ENCODE measurements at places on chromosomes 5 and 9. TPM values are rescaled to one million over a fixed set of nuclear protein-coding genes. Genes with fewer than 3 reads are reported as not detected.

DNA sequence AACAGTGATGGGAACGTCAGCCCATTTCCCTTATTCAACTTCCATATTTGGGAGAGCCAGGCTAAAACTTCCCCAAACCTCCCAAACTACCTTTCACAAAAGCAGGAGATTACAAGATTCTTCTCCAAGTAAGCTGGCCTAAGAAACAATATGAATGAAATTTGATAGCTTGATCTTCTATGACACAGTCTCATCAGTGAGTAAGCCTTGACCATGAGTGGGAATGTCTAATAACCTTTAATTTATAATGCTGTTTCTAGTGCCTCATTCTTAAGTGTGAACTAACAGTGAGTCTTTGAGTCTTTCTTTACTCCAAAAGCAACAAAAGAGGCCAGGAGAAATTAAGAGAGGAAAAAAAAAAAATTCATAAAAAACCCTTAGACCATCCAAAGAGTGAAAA is 1379.9 kb downstream of the EFNA5 start:
- no peaks in the 10 kb centered on the region for H3K36me3 ChIP-seq
- no peaks in the 10 kb centered on the region for H3K27me3 ChIP-seq
- no peak overlapping the region for H3K4me3 ChIP-seq
- H3K4me1 ChIP-seq, result no peaks in the 10 kb centered on the region
- DNase-seq, result no peak

GRCh38 chr5:178458140-178458539 is 132.1 kb downstream of the COL23A1 start:
- no peaks in the 10 kb centered on the region for H3K36me3 ChIP-seq
- no peaks in the 10 kb centered on the region for H3K4me1 ChIP-seq
- H3K4me3 ChIP-seq, result no peak overlapping the region
- no peaks in the 10 kb centered on the region for H3K27me3 ChIP-seq

DNA sequence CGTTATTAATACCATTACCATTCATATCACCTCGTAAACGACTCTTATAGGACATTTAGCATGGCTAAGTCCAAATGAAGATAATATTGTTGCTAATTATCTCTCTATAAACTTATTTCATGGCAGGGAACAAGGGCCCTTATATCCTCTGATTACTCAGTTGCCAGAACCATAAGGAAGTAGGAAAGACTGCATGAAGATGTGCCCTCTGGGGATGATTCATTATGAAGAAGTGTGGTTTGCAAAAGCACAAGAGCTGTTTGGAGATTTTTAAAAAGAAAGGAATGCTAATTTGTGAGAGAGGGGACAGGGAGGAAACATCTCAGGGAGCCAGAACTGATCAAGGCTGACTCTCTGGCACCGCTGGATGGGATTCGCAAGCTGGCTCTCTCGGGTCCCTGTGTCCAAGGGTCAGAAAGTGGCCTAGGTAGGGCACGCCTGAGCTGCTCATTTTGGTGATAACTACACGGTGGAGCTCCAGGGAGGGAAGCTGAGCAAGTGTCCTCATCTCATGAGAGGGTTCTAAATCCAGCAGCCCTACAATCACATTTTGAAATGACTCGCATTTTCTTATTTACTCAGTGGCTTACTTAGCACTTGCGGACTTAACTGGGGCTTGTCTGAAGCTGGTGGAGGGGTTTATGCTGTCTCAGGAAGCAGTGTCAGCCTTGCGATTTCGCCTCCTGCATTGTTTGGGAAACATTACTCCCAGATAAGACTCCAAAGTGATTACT is 136.8 kb downstream of the C5orf15 start:
- H3K4me1 ChIP-seq, result no peaks in the 10 kb centered on the region
- DNase-seq, result no peak
- H3K4me3 ChIP-seq, result no peak overlapping the region
- no peaks in the 10 kb centered on the region for H3K27me3 ChIP-seq
- H3K36me3 ChIP-seq, result no peaks in the 10 kb centered on the region

DNA sequence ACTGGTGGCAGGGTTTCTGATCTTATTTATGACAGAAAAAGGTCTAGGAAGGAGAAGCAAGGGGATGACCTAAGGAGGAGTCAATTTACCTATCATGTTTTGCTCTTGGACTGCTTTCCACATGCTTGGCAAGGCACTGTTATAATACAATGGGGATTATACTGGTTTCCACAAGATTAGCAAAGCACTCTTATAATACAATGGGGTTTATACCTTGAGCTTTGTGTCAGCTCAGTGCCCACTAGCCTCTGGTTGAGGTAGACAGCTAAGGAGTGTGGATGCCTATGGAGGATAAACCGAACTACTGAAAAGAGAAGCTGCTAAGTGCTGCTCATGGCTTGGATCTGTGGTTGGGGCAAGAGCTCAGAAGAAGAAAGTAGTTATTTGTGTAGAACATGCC is 68.7 kb downstream of the MRPS27 start:
- no peak overlapping the region for H3K27ac ChIP-seq
- H3K4me3 ChIP-seq, result no peak overlapping the region
- no peaks in the 10 kb centered on the region for H3K36me3 ChIP-seq

DNA sequence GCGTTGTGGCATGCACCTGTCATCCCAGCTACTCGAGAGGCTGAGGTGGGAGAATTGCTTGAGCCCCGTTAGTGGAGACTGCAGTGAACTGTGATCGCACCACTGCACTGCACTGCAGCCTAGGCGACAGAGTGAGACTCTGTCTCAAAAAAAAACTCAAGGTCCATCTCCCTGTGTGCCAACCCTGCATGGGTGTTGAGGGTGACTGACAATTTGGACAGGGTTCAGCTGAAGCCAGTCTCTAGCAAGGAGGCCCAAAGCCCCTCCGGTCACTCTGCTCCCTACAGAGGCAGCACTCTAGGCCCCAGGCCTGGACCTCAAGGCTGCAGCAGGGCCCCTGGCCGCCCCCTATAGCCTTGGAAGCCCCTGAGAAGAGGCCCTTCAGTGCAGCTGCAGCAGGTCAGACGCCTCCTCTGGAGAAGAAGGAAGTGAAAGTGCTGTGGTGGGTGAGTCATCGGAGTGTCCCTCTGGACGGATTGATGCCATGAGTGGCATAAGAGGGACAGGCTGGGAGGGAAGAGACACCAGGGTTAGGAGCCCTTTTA is 39.2 kb upstream of the NEK6 start:
- no peak overlapping the region for H3K27ac ChIP-seq
- no peaks in the 10 kb centered on the region for H3K27me3 ChIP-seq
- DNase-seq, result peak; percentile 45
- H3K4me3 ChIP-seq, result no peak overlapping the region
- no peaks in the 10 kb centered on the region for H3K4me1 ChIP-seq
- H3K36me3 ChIP-seq, result no peaks in the 10 kb centered on the region

GRCh38 chr5:150987746-150988145 is 32.6 kb upstream of the GPX3 start:
- no peaks in the 10 kb centered on the region for H3K4me1 ChIP-seq
- DNase-seq, result no peak
- H3K36me3 ChIP-seq, result no peaks in the 10 kb centered on the region
- H3K27ac ChIP-seq, result no peak overlapping the region
- H3K4me3 ChIP-seq, result no peak overlapping the region

DNA sequence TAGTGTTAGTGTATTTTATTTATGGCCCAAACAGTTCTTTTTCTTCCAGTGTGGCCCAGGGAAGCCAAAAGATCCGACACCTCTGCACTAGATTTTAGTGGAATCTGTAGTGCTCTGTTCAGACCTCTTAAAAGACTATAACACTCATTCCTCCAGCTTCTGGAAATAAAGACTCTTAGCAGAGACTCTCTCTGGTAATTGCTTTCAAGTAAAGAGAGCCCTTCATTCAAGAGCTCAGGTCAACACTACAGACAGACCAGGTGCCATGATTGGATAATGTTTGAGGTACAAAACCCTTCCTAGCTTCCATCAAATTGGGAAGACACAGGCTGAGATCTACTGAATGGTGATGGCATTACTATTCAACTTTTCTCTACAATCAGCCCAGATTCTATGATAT is 255.8 kb downstream of the PRDM9 start:
- H3K27ac ChIP-seq, result no peak overlapping the region
- no peaks in the 10 kb centered on the region for H3K36me3 ChIP-seq
- no peaks in the 10 kb centered on the region for H3K27me3 ChIP-seq
- no peaks in the 10 kb centered on the region for H3K4me1 ChIP-seq

- H3K36me3 ChIP-seq, result no peaks in the 10 kb centered on the region
- no peak for DNase-seq
- H3K27me3 ChIP-seq, result no peaks in the 10 kb centered on the region
- no peak within 1 kb of the TSS for H3K27ac ChIP-seq
These were observed at the start of gene ARSI for GRCh38 chr5:150302301-150303069. Gene ARSI (minus strand): TSS chr5:150302905. CDS start chr5:150302373, 532 bp downstream.

- H3K4me3 ChIP-seq, result no peak overlapping the region
- no peak for DNase-seq
- no peaks in the 10 kb centered on the region for H3K4me1 ChIP-seq
- H3K36me3 ChIP-seq, result no peaks in the 10 kb centered on the region
These were observed 295.9 kb downstream of the NFIB start for GRCh38 chr9:14018081-14018480.

DNA sequence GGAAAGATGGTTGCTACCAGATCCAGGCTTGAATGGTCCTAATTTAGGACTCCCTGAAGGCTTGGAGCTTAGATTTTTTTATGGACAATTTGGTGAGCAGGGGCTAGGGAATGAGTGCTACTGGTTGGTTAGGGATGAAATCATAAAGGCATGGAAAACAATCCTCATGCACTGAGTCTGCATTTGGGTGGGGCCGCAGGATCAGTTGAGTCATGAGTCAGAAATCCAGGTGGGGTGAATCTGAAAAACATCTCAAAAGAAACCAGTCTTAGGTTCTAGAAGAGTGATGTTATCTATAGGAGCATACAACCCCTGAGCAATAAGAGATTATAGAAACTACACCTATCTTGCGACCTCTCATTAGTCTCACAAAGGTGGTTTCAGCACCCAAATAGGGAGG is 300.0 kb downstream of the KIF4B start:
- no peak for DNase-seq
- no peaks in the 10 kb centered on the region for H3K4me1 ChIP-seq
- H3K4me3 ChIP-seq, result no peak overlapping the region
- H3K27ac ChIP-seq, result no peak overlapping the region
- no peaks in the 10 kb centered on the region for H3K27me3 ChIP-seq

DNA sequence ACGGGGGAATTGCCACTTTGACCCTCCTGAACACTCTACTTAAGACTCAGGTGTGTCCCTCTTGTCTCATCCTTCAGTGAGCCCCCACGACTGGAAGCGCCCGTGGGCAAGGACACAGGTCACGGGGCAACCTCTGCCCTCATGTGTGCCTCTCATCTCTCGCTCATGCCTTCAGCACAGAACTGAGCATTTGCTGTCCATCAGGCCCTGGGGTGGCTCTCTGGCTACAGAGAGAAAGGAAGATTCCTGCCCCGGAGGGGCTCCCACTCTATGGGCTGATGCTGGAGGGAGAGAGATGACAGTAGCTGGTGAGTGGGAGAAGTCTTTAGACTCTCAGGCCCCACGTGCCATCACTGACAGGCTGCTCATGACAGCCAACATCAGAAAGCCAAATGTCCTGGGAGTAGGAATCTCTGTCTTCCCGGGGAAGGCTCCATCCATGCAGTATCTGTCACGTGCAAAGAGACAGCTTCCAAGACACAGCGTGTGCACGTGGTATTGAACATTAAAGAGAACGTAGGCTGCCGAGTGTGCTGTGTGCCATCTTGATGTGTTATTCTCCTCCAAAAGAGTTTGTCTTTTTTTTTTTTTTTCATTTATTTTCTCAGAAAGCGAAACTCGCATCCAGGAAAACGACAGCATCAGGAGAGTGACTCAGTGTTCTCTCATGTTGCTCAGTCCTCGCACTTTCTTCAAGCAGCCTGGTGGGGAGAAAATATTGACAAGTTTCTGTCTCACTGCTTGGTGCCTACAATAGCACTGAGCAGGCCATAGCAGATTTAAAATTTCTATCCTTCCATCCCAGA is 190.5 kb downstream of the GAS1 start:
- H3K4me3 ChIP-seq, result no peak overlapping the region
- H3K27ac ChIP-seq, result no peak overlapping the region
- H3K4me1 ChIP-seq, result no peaks in the 10 kb centered on the region
- no peaks in the 10 kb centered on the region for H3K36me3 ChIP-seq

- no peaks in the 10 kb centered on the region for H3K4me1 ChIP-seq
- no peak overlapping the region for H3K27ac ChIP-seq
- H3K36me3 ChIP-seq, result no peaks in the 10 kb centered on the region
- H3K4me3 ChIP-seq, result no peak overlapping the region
- H3K27me3 ChIP-seq, result no peaks in the 10 kb centered on the region
These were observed 26.2 kb downstream of the LHX3 start for GRCh38 chr9:136178773-136179075.

- DNase-seq, result no peak
- H3K27me3 ChIP-seq, result no peaks in the 10 kb centered on the region
- H3K27ac ChIP-seq, result no peak overlapping the region
- H3K4me1 ChIP-seq, result no peaks in the 10 kb centered on the region
- H3K36me3 ChIP-seq, result no peaks in the 10 kb centered on the region
- H3K4me3 ChIP-seq, result no peak overlapping the region
These were observed 1944.6 kb upstream of the WWC1 start for GRCh38 chr5:166346726-166347374.

- no peaks in the 10 kb centered on the region for H3K4me1 ChIP-seq
- no peaks in the 10 kb centered on the region for H3K36me3 ChIP-seq
- DNase-seq, result no peak
- H3K27me3 ChIP-seq, result no peaks in the 10 kb centered on the region
- no peak overlapping the region for H3K27ac ChIP-seq
These were observed 769.9 kb upstream of the ADAMTS16 start for GRCh38 chr5:4370218-4370617.

GRCh38 chr5:159764283-159765134 is 151.8 kb upstream of the ADRA1B start:
- H3K27ac ChIP-seq, result no peak overlapping the region
- H3K4me1 ChIP-seq, result peaks cover 10% of the 10 kb centered on the region
- H3K27me3 ChIP-seq, result no peaks in the 10 kb centered on the region
- H3K4me3 ChIP-seq, result no peak overlapping the region

DNA sequence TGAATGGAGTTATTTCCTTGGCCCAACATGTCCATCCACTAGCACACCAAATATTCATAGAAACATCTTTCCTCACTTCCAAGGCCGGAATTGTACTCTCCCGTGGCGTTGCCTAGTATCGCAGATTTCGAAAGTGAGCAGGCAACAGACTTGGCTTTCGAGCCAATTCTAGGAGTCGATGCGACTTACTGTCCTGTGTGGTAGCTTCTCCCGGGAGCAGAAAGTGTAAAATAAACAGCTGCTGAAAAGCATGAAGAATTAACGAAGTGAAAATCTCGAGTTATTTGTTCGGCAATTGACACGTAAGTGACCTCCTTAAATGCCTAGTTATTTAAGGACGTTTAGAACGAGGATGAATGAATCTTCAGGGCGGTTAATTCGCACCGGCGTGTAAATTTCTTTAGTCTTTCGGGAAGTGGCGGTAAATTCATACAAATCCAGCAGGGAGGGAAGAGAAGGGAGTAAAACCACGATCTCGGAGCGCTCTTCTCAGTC is 449 bp upstream of the PCSK5 start:
- peak; percentile 70 for DNase-seq
- H3K4me3 ChIP-seq, result peak overlapping the region; percentile 95
- H3K27ac ChIP-seq, result peak overlapping the region; percentile 89
- H3K4me1 ChIP-seq, result peaks cover 25% of the 10 kb centered on the region
- H3K27me3 ChIP-seq, result no peaks in the 10 kb centered on the region

GRCh38 chr9:11892401-11892800 is 800.8 kb upstream of the TYRP1 start:
- DNase-seq, result no peak
- H3K36me3 ChIP-seq, result no peaks in the 10 kb centered on the region
- H3K4me1 ChIP-seq, result no peaks in the 10 kb centered on the region
- H3K27ac ChIP-seq, result no peak overlapping the region
- no peaks in the 10 kb centered on the region for H3K27me3 ChIP-seq
- no peak overlapping the region for H3K4me3 ChIP-seq

Gene PCDHA12
- total RNA-seq, result 4.0 TPM

Gene TMEM174
- not detected for total RNA-seq

Gene WNT8A
- 1.3 TPM for total RNA-seq

Gene GLRA1
- not detected for total RNA-seq

Gene GABRA6
- total RNA-seq, result 6.2 TPM

Gene SPINK13
- total RNA-seq, result not detected

Gene SGCD
- 2.8 TPM for total RNA-seq

Gene SURF4
- total RNA-seq, result 150 TPM

All from testis (tissue), 5 donors.